ENCODE measurements at places on chromosomes 7 and 10. TPM values are rescaled to one million over a fixed set of nuclear protein-coding genes. Genes with fewer than 3 reads are reported as not detected.

DNA sequence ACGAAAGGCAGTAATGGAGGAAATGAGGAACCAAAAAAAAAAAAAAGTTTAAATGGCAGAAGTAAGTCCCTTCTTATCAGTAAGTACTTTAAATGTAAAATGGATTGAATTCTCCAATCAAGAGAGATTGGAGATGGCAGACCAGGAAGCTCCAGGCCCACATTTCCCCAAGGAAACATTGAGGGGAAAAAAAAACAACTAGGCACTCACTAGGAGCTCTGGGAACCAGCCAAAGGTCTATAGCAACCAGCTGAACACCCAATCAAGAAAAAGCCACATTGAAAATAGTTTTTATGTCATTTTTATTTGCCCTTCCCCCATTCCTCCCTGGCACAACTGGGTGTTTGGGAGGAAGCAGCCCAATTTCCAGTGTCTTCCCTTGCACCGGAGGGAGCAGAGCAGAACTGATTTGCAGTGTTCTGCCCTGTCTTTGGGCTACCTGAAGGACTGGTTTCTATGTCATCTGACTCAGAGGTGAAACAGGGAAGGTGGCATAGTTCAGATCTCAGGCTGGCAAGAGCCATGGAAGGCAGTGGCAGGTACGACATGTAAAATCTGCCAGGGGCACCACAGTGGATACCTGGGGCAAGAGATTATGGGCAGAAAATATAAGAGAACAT, 121.9 kb downstream of the SMURF1 start:
- peak; percentile 92 for ATAC-seq

- no peak for ATAC-seq
Measured at GRCh38 chr7:137771679-137772078, 75.1 kb downstream of the DGKI start.

- ATAC-seq = no peak
Measured at GRCh38 chr10:49605939-49606509, 4.1 kb upstream of the SLC18A3 start.

DNA sequence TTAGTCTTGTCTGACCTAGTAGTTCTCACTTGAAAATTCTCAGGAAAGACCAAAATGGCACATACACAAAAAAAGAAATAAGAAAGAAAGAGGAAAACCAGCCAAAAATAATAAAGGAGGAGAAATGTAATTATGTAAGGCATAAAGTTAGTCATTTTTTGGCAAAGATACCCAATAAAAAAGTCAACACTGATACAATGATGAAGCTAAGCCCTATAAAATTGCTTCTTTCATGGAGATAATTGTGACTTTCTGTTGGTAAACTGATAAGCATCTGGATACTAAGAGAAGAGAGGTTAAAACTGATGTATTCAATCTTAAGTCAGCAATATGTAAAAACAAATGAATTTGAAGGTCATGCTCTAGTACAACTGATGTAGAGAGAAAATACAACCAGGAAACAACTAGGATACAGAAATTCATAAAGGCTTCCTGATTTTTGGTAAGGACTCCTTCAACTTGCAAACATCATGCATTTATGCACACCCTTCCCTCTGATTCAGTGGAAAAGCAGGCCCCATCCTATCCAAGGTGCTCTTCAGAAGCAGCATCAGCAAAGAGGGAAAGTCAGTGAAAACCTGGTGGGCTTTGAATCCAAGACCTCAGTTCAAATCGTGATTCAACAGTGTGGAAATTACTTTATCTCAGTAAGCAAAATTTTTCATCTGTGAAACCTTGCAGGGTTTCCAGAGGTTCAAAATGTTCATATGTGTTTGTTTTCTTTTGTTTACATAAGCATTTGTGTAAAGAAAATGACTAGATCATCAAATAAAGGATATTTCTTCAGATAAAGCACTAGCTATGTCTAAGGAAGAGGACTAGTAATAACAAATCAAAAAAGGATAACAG, 32.6 kb downstream of the IMMP2L start:
- ATAC-seq = no peak

- peak; percentile 42 for ATAC-seq
Measured at GRCh38 chr7:87475359-87476178, at the start of gene ABCB4. Gene ABCB4 (minus strand): TSS chr7:87475680. CDS start chr7:87475465, 215 bp downstream.

GRCh38 chr7:25985196-25985595, 166.8 kb upstream of the NFE2L3 start:
- ATAC-seq = no peak

DNA sequence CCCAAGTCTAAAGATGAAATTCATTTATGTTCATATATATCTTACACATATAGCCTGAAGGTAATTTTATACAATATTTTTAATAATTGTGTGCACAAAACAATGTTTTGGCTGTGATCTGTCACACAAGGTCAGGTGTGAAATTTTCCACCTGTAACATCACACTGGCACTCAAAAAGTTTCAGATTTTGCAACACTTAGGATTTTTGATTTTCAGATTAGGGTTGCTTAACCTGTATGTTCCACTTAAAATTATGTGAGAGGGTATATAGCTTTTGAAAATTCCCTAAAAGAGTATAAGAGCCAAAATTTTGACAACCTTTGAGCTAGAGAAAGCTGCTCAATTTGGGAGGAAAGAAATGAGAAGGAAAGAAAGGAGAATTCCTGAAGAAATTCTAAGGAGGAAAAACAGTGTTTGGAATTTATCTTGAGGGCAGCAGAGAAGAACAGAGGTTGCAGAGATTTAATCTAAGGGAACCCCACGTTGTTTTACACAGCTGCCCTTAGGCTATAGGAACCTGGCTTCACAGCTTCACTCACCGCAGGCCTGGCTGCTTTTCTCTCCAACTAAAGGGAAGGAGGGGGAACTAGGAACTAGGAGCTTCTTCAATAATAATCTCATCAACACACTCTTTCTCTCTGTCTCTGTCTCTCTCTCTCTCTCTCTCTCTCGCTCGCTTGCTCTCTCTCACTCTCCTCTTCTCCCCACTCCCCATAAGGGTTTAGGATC, 8.5 kb downstream of the VOPP1 start:
- ATAC-seq = no peak

GRCh38 chr10:86371116-86371515, 4.5 kb upstream of the GRID1 start:
- ATAC-seq = no peak

GRCh38 chr10:60003651-60004523, 97.5 kb upstream of the CCDC6 start:
- no peak for ATAC-seq

DNA sequence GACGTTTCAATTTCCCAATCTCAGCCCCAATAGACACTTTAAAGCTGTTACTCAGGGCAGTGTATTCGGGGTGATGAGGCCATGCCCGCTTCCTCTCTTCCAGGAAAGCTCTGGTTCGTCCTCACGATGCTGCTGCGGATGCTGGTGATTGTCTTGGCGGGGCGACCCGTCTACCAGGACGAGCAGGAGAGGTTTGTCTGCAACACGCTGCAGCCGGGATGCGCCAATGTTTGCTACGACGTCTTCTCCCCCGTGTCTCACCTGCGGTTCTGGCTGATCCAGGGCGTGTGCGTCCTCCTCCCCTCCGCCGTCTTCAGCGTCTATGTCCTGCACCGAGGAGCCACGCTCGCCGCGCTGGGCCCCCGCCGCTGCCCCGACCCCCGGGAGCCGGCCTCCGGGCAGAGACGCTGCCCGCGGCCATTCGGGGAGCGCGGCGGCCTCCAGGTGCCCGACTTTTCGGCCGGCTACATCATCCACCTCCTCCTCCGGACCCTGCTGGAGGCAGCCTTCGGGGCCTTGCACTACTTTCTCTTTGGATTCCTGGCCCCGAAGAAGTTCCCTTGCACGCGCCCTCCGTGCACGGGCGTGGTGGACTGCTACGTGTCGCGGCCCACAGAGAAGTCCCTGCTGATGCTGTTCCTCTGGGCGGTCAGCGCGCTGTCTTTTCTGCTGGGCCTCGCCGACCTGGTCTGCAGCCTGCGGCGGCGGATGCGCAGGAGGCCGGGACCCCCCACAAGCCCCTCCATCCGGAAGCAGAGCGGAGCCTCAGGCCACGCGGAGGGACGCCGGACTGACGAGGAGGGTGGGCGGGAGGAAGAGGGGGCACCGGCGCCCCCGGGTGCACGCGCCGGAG, 2.6 kb downstream of the GJD4 start:
- peak; percentile 18 for ATAC-seq

- no peak for ATAC-seq
Measured at GRCh38 chr7:98073047-98073446, 33.6 kb upstream of the LMTK2 start.

GRCh38 chr10:97781618-97782331, 10.0 kb upstream of the SFRP5 start:
- no peak for ATAC-seq

GUSB gene
- 27.8 TPM for total RNA-seq

SFRP5 gene
- total RNA-seq = not detected

SMNDC1 gene
- 19.2 TPM for total RNA-seq
